Lung microvascular endothelial cell (primary cell): ENCODE measurements at places on chromosomes 2 and 18. TPM values are rescaled to one million over a fixed set of nuclear protein-coding genes. Genes with fewer than 3 reads are reported as not detected.

SPOPL gene
- 9.2 and 11.7 TPM in 2 replicates for total RNA-seq

RIT2 gene
- not detected in 2 replicates for total RNA-seq

MATN3 gene
- total RNA-seq: 0.20 and 0.87 TPM in 2 replicates

GYPC gene
- total RNA-seq: 393 and 773 TPM in 2 replicates

AQP12B gene
- total RNA-seq: not detected in 2 replicates

DNAH7 gene
- total RNA-seq: under 0.01 TPM in 1 of 2 replicates, not detected in the other

TMEM178A gene
- 0.22 TPM in 1 of 2 replicates, not detected in the other for total RNA-seq

HS6ST1 gene
- 10.0 and 17.9 TPM in 2 replicates for total RNA-seq

SCN2A gene
- under 0.01 TPM in 1 of 2 replicates, not detected in the other for total RNA-seq

TEKT4 gene
- not detected in 2 replicates for total RNA-seq

HOXD1 gene
- 6.1 and 6.7 TPM in 2 replicates for total RNA-seq

MMADHC gene
- total RNA-seq: 117 and 129 TPM in 2 replicates

HOXD10 gene
- total RNA-seq: 4.0 and 4.4 TPM in 2 replicates

ERBB4 gene
- under 0.01 TPM in 2 replicates for total RNA-seq

CCDC148 gene
- 0.20 and 0.22 TPM in 2 replicates for total RNA-seq

SRD5A2 gene
- total RNA-seq: not detected in 2 replicates

SULT1C3 gene
- total RNA-seq: not detected in 2 replicates

UGT1A8 gene
- total RNA-seq: not detected in 2 replicates

CEP192 gene
- total RNA-seq: 16.1 and 24.4 TPM in 2 replicates

NEUROD1 gene
- total RNA-seq: not detected in 2 replicates

ZNF892 gene
- total RNA-seq: 4.4 and 4.8 TPM in 2 replicates

NRBP1 gene
- total RNA-seq: 71.9 and 79.0 TPM in 2 replicates

PMAIP1 gene
- 9.2 and 13.7 TPM in 2 replicates for total RNA-seq

LRRTM4 gene
- total RNA-seq: not detected in 2 replicates

POTEC gene
- not detected in 2 replicates for total RNA-seq
